Brain microvascular endothelial cell (primary cell): ENCODE measurements at places on chromosomes 4 and X.
A peak's percentile ranks its signal among the peaks of the same experiment; 100 is the strongest.

GRCh38 chrX:150587585-150588503, 19.4 kb downstream of the MTM1 start:
- peak; percentile 4 for DNase-seq

GRCh38 chr4:40656201-40656863, 26.7 kb upstream of the RBM47 start:
- no peak for DNase-seq

- DNase-seq: no peak
Observed at GRCh38 chr4:77669946-77670590, 64.4 kb downstream of the CXCL13 start.

DNA sequence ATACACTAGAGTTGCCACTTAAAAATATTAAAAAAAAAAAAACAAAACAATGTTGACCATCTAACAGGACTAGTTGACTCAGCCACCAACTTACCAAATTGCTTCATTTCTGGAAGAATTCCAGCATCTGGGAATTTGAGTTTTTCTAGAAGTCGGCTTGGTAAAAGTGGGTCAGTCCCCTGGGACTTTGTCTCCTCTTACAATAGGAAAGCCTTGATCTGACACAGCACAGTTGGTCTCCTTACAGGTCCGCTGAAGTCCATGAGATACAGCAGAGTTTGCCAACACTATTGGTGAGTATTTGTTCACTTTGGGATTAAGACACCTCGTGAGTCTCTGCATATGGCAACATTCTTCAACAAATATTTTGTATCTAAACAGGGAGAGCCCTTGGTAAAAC, 18.2 kb upstream of the DDIT4L start:
- DNase-seq: no peak

DNA sequence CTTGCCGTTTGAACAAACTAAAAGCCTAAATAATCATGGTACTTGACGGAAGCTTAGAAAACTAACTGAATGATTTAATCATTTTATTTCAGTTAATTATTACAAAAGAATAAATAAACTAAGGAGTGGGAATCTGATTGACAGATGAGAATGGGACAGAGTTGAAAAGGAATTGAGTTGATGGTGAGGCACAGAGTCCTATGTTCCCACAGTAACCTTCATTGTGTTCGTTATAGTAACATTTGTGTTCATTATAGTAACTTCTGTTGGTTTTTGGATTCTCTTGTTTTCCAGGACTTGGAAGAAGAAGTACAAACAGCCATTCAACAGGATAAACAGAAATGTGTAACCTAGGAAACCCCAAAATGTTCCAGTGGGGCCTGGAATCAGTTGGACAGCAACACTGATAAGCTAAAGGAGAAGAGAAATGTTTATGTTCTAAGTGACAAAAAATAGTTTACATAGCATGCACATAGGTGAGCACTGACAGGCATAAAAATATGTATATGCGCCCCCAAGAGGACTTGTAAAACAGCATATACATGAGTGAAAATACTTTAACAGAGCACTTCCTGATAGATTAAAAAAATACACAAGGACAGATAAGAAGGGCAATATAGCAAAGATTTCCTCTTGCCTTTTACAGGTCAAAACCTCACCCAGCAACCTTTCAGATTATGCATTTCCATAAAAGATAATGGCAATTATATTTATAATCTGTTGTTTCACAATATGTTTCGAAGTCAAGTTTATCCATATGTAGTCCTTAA, 218.6 kb upstream of the HTR2C start:
- DNase-seq: no peak
